Upper lobe of right lung (tissue), 1 donor: ENCODE measurements at places on chromosomes 2 and 18. TPM values are rescaled to one million over a fixed set of nuclear protein-coding genes. Genes with fewer than 3 reads are reported as not detected.

- DNase-seq: no peak
Observed at GRCh38 chr2:165376571-165376975, 92.9 kb upstream of the CSRNP3 start.

DNA sequence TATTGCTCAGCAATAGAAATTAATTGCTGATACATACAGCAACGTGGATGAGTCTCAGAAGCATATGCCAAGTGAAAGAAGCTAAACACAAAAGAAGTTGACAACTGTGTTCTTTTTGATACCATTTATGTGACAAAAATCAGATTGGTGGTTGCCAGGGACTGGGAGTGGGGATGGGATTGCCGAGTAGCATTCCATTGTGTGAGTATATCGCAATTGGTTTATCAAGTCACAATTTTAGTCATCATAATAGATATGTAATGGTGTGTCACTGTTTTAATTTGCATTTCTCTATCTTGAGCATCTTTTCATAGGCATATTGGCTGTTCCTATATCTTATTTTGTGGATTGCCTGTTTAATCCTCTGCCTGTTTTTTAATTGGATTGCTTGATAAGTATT lies 20.9 kb downstream of the STRADB start:
- DNase-seq: no peak

DNA sequence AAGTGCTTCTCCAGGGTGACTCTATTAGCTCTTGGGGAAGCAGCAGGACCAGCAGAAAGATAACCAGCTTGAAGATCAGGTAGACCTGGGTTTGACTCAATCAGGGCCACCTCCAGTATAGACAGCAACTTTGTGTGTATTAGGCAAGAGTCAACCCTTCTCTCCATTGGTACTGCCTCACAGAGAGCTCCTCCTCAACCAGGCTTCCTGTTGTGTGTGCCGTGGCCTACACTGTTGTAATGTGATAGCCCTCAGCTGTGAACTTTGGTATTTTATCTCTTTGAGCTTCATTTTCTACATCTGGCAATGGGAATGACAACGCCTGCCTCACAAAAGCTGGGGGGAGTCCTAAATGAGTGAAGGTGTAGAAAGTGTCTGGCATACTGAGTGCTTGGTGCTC lies 17.0 kb upstream of the MAP3K20 start:
- DNase-seq: no peak

DNA sequence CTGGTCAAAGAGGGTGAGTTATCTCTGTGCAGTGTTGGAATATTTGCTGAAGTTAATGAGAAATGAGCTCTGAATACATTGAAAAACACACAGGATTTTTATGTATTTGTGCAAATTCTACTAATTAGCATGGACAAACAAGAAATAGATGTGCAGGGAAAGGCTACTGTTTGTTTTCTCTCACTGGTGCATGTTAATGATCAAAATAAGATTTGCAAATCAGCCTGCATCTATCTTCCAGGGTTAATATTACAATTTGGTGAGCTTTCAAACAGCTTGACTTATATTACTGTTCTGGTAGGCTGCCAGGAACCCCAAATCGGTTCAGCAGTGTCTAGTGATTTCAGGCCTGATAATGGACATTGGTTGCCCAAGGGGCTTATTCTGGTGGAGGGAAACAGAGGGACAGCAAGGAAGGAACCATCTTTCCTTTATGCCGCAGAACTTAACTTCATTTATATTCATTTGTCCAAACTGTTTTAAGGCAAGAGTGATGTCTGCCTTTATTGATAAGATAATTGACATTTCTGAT lies 93.8 kb upstream of the REG3A start:
- DNase-seq: no peak

The LYPD1 gene
- 1.2 TPM for total RNA-seq

The DAPL1 gene
- not detected for total RNA-seq

- DNase-seq: no peak
Observed at GRCh38 chr18:9329471-9329870, 5.1 kb upstream of the TWSG1 start.
